ENCODE measurements at places on chromosomes 2 and 18.
A peak's percentile ranks its signal among the peaks of the same experiment; 100 is the strongest.

DNA sequence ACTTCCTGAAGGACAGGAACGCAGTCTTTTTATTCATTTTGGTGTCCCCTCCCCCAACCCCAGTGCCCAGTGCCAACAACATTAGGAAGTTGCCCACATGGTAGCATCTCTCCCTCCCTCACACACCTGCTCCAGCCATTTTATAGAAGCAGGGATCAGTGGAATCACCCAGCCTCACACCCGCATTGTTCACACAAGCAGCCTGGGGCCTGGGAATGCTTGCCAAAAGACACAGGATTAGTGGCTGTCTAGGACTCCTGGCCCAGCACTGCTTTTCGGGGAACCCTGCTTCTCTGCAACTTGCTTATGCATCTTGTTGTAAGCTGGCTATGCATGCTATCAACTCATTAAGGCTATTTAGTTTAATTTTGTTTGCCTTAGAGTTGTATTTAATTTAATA, 17.9 kb downstream of the TMEM37 start:
- no peak for DNase-seq

GRCh38 chr2:199452991-199453379, 4.8 kb downstream of the SATB2 start:
- DNase-seq = no peak

DNA sequence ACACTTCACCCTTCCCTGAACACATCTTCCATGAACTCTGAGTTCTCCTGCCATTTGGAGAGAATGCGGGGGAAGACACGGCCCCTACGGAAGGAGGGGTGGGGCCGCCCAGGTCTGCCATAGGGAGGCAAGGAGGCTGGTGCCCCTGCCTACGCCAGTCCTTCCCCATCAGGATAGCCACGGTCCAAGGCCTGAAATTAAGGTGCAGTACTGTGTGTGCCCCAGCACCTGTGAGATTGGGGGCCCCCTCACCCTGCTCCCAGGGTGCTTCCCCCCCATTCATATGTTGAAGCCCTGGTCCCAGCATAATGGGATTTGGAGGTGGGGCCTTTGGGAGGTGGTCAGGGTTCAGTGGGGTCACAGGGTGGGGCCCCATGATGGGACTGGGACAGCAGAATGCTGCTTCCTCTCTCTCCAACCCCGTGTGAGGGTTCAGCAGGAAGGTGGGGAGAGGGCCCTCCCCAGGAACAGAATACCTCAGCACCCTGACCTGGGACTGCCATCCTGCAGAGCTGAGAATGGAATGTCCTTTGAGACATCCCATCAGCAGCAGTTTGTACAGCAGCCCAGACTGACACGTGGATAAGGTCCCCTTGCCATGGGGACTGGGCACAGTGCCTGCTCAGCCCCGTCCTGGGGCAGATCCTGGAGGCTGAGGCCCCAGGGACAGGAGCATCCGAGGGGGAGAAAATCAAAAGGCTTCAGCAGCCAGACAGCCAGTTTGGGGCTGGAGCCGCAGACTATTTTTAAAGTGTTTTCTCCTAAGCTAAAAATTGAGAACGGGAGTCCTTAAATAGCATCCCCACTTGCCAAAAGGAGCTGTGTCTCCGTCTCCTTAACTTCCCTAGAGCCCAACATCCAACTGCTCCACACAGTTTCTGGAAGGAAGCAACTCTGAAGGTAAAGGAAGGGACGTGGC, 105.1 kb downstream of the NDUFA10 start:
- no peak for DNase-seq

DNA sequence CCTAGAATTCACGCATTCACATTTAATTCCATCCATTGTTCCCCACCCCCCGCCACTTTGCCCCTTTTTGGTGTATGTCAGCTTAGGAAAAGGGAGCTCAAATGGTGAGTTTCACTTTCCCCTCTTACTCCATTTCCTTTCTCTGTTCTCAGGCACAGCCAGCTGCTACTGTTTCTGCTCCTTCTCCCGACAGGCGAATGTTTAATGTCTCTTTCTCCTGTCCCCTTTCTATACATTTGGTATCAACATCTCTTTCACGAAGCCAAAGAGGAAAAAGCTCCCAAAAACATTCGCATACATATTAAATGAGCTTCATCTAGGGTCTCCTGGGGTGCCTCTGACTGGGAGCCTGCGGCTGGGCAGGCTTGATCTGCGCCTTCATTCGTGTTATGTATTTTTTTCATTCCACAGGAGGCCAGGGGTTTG, 124.2 kb upstream of the SATB2 start:
- DNase-seq = no peak

- peak; percentile 7 for DNase-seq
Observed at GRCh38 chr2:164495491-164496223, 125.6 kb downstream of the GRB14 start.

- no peak for DNase-seq
Observed at GRCh38 chr2:132542953-132543569, 126.5 kb downstream of the GPR39 start.

Data from kidney epithelial cell (primary cell).